Umbilical cord (tissue), 2 donors: ENCODE measurements at places on chromosomes 3 and 15.

DNA sequence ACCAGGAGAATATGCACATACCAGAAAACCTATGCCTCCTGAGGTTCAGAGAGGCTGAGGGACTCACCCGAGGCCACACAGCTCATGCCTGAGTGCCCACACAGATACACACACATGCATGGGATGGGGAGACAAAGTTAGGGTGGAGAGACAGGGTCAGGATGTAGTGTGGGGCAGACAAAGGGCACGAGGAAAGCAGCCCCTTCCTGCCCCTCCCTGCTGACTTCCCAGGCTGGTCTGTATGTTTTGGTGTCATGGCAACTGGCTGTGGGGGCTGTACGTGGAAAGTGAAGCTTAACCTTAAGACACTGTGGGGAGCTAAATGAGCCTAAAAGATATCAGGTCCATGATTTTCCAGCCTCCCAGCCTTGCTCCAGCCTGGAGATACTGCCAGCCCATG lies 57.8 kb downstream of the EPHB3 start:
- peak; percentile 67 for DNase-seq

- peak; percentile 14 for DNase-seq
These were observed 110.7 kb downstream of the MYO5A start for GRCh38 chr15:52417957-52418356.

GRCh38 chr3:57545636-57546268 lies 1.6 kb upstream of the DNAH12 start:
- DNase-seq = no peak

- DNase-seq = peak; percentile 47
These were observed 42.9 kb downstream of the ATP13A3 start for GRCh38 chr3:194443901-194444300.

DNA sequence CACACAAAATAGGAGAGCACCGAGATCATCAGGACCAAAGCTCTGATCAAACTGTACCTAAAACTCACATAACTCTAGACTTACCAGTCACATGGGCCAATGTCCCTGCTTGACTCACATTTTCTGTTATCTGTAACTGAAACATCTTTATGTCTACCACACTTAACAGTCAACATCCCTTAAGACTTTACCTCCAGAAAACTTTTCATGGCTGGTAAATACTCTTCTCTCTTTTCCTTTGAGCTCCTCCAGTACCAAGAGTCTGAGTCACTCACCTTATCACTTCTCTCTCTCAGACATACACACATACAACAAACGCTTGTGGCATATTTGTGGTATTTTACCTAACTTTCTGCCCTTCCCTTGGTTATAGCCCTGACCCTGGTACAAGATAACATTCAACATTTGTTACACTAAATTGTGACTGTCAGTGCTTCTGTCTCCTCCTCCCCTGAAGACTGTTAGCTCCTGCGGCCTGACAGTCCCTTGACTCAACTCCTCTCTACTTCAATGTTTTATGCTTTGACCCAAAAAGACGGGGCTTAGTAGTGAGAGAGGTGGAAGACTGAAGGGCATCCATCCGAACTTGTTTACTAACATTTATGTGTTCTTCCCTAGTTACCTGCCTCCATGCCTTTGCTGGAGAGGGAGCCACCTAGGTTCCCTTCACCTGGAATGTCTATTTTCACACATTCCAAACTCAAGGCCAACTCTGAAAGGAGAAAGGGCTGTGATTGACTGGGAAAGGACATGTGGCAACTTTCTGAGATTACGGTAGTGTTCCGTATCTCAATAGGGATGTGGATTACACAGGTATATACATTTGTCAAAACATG lies 3.7 kb upstream of the EFHB start:
- no peak for DNase-seq

- DNase-seq = no peak
These were observed 805.4 kb upstream of the ALCAM start for GRCh38 chr3:104561324-104561723.

GRCh38 chr3:71926262-71926600 lies 141.3 kb upstream of the PROK2 start:
- peak; percentile 20 for DNase-seq

- peak; percentile 60 for DNase-seq
These were observed 11.6 kb upstream of the TFRC start for GRCh38 chr3:196093317-196094111.

GRCh38 chr15:26883466-26883865 lies 16.6 kb downstream of the GABRA5 start:
- no peak for DNase-seq
